A549 treated with GW870086 at 1 μM for 4 hours (cell line): ENCODE measurements at places on chromosomes 3 and 15. TPM values are rescaled to one million over a fixed set of nuclear protein-coding genes. Genes with fewer than 3 reads are reported as not detected.

The TF gene
- 0.83 to 3.9 TPM (median 1.4 TPM) in 5 replicates for total RNA-seq

The CPN2 gene
- not detected in 5 replicates for total RNA-seq

The CTXN2 gene
- 0.05 TPM in 1 of 5 replicates, not detected in the others for total RNA-seq

The UROC1 gene
- total RNA-seq: not detected in 5 replicates

The SHC4 gene
- total RNA-seq: 0.61 to 1.2 TPM (median 0.80 TPM) in 5 replicates

The SPINK8 gene
- total RNA-seq: not detected in 5 replicates

The NME9 gene
- 0.09 TPM in 1 of 5 replicates, not detected in the others for total RNA-seq

The GHSR gene
- not detected in 5 replicates for total RNA-seq

The GPR27 gene
- 2.5 to 3.5 TPM (median 2.9 TPM) in 5 replicates for total RNA-seq

The COPS2 gene
- total RNA-seq: 52.5 to 92.3 TPM (median 62.5 TPM) in 5 replicates

The RTP3 gene
- total RNA-seq: not detected in 5 replicates

The CCDC39 gene
- 0.17 TPM in 1 of 5 replicates, not detected in the others for total RNA-seq

The ADAMTS7 gene
- total RNA-seq: 4.8 to 7.8 TPM (median 6.2 TPM) in 5 replicates

The P2RY1 gene
- total RNA-seq: 0.43 to 0.60 TPM (median 0.50 TPM) in 5 replicates

The GBE1 gene
- total RNA-seq: 22.2 to 28.5 TPM (median 27.1 TPM) in 5 replicates

The RYR3 gene
- 0.01 to 0.23 TPM (median 0.03 TPM) in 4 of 5 replicates, not detected in the other for total RNA-seq

The CA12 gene
- 187 to 225 TPM (median 211 TPM) in 5 replicates for total RNA-seq

The RGMA gene
- 0.17 to 0.69 TPM (median 0.27 TPM) in 5 replicates for total RNA-seq
